ENCODE measurements at places on chromosomes 16 and 17.

DNA sequence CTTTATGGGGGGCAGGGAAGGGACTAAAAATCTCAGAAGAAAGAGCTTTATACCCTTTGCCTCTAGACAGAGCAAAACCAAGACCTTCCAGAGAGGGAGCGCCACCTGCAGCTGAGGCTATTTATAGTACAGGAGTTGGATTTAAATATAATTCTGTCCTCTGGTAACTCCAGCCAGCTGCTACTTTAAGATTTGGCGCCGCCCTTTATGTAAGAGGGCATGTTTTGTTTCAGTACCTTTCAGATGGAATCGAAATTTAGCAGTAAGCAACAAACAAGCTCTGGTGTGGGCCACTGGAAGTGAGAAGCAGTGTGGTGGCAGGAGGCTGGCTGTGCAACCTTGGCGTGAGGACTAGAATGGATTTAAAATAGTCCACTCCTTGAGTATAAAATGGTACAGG is 5.2 kb upstream of the GUCY2D start:
- no peak for DNase-seq

DNA sequence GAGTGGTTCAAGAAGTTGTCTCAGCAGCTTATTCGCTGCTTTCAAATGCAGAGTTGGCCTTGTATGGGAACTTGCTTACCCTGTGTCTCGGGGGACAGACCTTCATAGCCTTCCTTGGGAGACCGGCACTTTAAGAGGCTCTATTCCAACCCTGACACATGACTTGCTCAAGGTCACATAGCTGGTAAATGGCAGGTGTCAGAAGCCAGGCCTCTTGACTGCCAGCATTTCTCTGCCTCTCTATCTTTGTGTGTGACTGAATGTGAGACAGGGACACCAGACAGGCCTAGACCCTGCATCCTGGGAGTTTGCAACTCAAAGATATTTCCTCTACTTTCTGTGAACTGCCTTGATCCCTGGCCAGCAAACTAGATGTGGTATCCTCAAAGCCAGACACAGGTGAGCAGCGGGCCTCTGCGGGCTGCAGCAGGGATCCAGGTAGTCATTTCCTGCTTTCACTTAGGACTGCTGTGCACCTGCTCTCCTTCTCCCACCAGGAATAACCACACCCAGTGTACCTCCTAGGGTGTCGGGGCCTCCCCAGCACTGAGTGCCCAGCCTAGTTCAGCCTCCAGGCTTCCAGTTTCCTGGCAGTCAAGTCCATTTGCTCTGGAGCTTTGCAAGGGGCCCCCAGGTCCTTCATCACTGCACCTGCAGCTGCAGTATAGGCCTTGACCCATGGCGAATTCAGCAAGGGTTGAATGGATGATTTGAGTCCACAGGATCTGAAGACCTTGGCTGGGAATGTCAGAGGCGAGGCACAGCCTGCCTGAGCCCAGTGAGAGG is 116.6 kb upstream of the TNRC6C start:
- DNase-seq, result no peak

DNA sequence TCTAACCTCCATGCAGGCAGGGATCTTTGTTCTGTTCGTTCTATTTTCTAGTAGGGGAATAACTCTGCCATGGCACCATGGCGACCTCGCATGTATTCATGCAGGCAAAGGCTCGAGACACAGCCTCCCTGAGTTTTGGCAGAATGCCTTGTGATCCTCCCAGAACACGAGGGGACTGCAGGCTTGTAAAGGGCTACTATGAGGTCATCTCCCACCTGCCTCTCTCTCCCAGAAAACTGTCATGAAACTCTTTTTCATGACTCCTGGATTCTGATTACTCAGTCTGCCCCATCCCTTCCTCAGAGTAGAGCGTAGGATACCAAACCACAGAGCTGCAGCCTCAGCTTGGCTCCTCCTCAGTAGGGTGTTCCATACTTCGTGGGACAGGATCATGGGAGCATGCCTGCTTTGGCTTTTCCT is 64.3 kb downstream of the IGF2BP1 start:
- no peak for DNase-seq

DNA sequence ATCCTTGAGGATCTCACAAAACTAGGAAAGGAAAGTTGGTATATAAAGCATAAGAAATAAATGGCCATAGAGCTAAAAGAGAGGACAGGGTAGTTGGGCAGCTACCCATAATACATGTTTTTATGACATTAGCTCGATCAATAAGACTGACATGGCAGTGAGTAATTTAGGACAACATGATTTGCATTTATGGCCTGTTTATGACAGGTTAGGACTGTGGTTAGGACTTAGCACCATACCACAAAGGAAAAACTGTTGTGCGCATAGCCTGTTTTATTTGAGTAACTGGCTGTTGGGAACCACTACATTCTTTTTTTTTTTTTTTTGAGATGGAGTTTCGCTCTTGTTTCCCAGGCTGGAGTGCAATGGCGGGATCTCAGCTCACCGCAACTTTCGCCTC is 18.0 kb upstream of the TRIM37 start:
- no peak for DNase-seq

GRCh38 chr17:32671896-32672295 is 185.1 kb downstream of the CDK5R1 start:
- DNase-seq, result peak; percentile 13

DNA sequence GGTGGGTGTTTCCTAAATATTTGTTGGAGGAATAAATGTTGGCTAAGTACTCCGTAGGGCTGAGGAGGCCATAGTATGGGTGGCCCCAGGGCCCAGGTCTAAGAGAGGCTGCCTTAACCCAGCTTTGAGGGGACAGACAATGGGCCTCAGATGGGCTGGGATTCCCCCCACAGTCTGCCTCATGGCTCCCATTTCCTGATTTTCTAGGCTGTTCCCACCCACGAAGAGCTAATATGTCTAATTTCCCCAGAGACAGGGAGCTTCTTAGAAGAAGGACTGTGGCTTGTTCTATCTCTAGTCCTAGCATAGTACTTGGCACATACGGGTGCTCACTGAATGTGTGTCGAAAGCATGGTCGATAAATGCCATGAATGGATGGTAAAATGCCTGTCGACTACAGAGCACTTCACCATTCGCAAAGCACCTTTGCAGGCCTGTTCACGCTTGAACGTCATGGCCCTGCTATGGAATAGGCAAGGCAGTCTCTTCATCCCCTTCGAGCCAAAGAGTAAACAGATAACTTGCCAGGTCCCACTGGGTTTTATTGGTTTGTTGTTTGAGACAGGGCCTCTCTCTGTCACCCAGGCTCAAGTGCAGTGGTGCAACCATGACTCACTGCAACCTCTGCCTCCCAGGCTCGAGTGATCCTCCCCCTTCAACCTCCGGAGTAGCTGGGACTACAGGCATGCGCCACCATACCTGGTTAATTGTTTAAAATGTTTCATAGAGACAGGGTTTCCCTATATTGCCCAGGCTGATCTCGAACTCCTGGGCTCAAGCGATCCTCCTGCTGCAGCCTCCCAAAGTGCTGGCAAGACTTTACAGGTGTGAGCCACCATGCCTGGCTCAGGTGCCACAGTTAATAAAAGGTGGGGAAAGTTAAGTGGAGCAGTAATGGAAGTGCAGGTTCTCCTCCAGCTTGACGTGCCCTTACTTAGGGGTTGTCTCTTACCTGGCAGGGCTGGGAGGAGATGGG is 9.7 kb downstream of the CHAD start:
- no peak for DNase-seq

GRCh38 chr16:57525761-57526160 is 10.6 kb downstream of the CCDC102A start:
- no peak for DNase-seq

DNA sequence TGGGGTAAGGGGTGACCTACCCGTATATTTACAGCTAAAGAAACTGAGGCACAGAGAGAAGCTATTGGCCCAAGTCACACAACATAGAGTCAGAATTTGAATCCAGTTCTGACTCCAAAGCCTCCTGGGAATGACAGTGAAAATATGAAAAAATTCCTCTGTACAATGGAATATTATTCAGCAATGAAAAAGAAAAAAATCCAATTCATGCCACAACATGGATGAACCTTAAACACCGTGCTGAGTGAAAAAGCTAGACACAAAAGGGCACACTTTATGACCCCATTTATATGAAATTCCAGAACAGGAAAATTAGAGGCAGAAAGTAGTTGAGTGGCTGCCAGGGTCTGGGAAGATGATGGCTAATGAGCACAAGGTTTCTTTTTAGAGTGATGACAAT is 75.4 kb downstream of the LITAF start:
- DNase-seq, result no peak

- no peak for DNase-seq
These were observed 970 bp downstream of the EPN2 start for GRCh38 chr17:19238167-19238505.

GRCh38 chr17:74307984-74308773 is 17.8 kb upstream of the KIF19 start:
- DNase-seq, result no peak

DNA sequence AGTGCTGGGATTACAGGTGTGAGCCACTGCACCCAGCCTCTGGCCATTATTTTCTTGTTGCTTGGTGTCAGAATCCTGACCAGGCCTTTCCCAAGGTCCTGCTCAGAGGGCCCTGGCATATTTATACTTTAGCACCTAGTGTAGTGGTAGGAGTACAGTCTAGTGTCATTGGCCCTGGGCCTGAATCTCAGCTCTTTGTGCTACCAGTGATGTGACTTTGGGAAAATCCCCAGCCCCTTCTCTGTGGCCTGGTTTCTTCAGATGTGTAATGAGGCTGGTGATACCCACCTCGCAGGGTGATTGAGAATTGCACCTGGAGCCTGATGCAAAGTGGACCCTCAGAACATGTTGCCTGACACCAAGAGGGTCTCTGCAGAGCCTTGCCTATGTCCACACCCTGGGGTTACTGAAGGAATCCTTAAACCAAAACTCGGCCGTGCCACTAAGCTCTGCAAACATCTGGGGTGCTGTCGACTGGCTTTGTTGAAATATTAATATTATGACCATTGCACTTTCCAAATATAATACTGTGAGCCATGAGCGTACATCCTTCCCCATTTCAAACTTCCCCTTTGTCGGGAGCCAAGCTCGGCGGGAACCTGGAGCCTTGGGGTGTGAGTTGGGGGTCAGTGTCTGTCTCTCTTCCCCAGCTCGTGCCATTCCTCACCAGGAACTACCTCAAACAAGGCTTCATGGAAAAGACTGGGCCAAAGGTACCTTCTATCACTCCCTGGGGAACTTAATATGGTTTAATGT is 18.0 kb upstream of the RNF135 start:
- no peak for DNase-seq

Measured in stromal cell of bone marrow (primary cell).